NCI-H1092 treated with DMSO at 0.1 percent for 48 hours (cell line): ENCODE measurements at places on chromosomes 6 and 20.

GRCh38 chr6:159042003-159042825 is 2.6 kb downstream of the TAGAP start:
- peak; percentile 75 for DNase-seq

- DNase-seq = no peak
Observed at GRCh38 chr20:17044891-17045290, 181.9 kb upstream of the PCSK2 start.

- DNase-seq = no peak
Observed at GRCh38 chr6:99348288-99349170, 945 bp downstream of the FAXC start.

DNA sequence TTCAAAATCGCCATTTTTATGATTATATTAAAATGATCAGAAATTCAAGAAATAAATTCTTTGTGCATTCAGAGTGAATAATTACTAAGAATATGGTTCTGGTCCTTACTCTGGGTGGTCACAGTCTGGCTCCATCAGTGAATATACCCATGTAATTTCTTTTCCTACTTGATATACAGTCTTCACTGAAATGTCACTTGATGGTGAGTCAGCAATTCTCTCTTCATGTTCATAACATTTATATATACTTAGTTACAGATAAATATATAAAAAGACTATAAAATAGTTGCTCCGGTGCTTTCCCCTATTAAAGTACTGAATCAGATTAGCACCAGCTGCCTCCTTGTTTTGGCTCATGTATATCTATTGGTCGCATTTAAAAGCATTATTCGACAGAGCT is 56.4 kb upstream of the MTRF1L start:
- no peak for DNase-seq

GRCh38 chr6:96015518-96016333 is at the start of gene FUT9:
Gene FUT9, plus strand, starts transcription at chr6:96015974. Its CDS starts 187,182 bp downstream, at chr6:96203156.
- peak; percentile 85 for DNase-seq
